AG10803 (cell line): ENCODE measurements at places on chromosomes 12 and 14.
A peak's percentile ranks its signal among the peaks of the same experiment; 100 is the strongest.

DNA sequence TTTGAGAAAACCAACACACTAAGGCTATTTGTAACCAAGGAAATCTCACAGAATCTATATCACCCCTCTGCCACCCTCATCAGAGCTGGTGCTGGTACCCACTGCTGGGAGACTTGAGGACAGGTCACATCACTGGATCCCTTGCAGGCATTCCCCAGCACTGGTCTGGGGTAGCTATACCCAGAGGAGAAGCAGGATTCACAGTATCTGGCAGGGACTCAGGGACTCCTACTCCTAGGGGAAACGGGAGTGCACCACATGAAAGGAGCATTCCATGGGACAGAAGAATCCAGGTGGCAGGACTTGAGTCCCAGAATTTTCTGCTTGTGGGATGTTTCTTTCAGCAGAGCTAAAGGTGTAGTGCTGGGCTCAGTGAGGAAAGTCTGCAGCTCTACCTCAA is 223.2 kb downstream of the ADGRD1 start:
- DNase-seq = no peak

GRCh38 chr12:75900226-75900625 is 131.3 kb downstream of the PHLDA1 start:
- DNase-seq = no peak

DNA sequence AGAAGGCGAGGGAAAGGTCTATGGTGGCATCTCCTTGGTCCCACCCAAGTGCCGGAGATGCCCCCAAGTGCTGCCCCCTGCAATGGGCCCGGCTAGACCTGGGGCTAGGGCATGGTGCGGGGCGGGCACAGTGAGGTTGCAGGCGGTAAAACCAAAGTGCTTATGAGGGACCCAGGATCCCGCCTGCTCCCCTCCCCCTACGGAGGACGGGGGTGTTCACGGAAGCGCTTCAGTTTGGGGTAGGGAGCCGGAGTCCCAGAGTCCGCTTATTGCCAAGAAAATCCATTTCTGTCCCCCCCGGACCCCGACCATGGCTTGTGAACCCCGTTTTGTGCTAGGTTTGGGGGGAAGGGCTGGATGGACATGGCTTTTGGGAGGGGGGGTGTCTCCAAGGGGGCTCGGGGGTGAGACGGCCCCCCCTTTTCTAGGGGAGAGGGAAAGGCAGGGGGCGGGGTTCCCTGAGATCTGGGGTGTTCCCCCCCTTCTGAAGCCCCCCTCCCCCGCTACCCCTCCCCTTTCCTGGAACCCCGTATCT is 5.4 kb upstream of the GPR84 start:
- no peak for DNase-seq

GRCh38 chr14:74591899-74592298 is 20.1 kb downstream of the LTBP2 start:
- DNase-seq = peak; percentile 65

DNA sequence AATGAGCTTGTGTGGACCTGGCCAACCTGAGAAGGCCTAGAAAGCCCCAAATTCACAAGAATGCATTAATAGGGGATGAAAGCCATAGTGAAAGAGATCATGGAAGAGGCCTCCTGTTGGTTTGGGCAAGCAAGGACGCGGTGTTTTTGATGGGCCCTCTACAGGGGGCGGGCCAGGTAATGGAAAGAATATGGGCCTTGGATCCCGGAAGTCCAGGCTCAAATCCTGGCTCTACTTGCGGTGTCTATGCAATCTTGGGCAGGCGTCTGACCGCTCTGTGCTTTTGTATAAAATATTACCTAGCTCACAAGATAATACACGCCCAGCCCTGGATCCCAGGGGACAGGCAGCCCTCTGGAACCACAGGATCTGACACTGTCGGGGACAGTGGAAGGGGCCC is 41.1 kb upstream of the CLMN start:
- DNase-seq = no peak

- no peak for DNase-seq
Measured at GRCh38 chr14:25516838-25517237, 466.9 kb upstream of the STXBP6 start.

DNA sequence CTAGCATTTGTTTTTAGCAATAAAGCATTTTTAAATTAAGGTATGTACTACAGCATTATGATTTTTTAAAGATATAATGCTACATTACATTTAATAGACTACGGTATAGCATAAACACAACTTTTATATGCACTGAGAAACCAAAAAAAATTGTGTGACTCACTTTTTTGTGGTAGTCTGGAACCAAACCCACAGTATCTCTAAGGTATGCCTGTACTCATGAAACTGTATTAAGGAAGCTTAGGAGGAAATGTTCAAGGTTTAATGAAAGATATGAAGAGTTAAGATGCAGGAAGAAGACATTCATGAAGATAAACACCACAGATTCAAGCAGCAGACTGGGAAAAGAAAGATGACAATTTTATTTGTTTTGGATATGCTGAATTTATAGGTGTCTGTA is 51.7 kb downstream of the PPP1R12A start:
- DNase-seq = peak; percentile 33

DNA sequence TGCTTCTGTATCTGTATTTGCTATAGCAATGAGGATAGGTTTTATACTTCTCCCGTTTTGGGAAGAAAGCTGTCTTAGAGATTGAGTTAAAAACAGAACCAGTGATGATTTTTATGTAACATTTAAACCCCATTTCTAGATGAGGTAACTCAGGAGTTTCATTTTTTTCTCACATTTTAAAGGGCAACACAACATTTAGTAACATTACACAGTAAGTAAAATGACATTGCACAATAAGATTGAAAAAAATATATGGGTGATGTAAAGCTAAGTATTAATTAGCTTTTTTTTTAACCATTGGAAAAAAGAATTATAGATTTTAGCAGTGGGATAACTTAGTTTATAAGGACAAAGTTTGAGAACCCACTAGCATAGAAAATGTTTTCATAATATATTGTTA is 25.2 kb upstream of the SCFD1 start:
- no peak for DNase-seq
